Substantia nigra (tissue), 51 donors: ENCODE measurements at places on chromosomes 16 and 17.

GRCh38 chr17:54795046-54795445, 105.6 kb upstream of the TOM1L1 start:
- DNase-seq: no peak

DNA sequence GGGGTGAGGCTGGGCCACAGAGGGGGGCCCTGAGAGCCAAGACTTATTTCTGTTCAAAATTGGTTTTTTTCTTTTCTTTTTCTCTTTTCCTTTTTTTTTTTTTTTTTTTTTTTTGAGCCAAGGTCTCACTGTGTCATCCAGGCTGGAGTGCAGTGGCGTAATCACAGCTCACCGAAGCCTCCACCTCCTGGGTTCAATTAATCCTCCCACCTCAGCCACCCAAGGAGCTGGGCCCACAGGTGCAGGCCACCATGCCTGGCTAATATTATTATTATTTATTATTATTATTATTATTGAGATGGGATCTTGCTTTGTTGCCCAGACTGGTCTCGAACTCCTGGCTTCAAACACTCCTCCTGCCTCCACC, 17.5 kb upstream of the CACNA1H start:
- no peak for DNase-seq

DNA sequence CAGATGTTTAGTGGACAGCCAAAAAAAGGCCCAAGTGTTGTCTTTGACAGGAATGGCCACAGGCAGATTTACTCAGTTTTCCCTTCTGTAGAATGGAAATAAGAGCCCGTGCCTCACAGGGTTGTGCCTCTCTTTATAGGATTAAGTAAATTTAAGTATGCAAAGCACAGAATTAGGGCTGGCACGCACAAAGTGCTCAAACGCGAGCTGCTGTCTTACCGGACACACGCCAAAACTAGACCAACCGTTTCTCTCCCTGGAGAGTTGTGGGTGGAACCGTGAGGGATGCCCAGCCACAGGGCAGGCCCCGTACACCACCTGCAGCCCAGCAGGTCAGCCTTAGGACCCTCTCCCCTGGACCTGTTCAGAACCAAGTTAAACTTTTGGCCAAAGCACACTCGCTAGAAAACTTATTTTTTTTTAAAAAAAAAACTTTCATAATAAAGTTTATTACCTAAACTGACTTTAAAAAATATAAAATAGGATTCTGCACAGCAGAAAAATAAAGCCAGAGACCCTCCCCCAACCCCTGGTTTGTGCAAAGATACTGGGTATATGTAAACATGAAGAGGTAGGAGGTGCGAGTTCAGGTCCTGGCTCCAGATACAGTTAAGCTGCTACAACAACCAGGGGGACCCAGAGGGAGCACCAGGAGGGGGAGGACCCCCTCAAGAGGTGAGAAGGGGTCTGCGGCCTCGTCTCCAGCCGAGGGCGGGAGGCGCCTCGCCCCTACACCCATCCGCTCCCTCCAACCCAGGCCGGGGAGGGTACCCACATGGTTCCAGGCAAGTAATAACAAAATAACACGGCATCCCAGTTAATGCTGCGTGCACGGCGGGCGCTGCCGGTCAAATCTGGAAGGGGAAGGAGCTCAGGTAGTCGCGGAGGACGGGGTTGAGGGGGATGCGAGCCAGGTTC, 1.8 kb downstream of the SOCS1 start:
- no peak for DNase-seq

- DNase-seq: no peak
Measured at GRCh38 chr16:49409121-49409520, 35.5 kb downstream of the C16orf78 start.

DNA sequence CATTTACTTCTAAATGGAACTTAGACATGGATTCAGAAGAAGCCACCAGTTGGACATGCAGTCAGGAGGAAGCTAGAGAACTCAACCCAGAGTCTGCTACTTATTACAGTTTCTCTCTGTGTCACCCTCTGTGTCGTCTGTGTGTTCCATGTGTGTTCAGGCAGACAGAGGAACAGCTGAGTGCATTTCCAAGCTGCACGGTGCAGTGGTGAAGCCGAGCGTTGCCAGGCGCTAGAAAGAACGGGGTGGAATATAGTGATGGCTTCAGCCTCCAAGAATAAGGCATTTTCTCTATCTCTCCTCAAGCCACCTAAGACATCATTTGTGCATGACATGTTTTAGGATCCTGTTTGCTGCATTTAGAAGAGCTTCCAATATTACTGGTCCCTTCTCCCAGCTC, 101.1 kb upstream of the CCL2 start:
- no peak for DNase-seq

- DNase-seq: no peak
Measured at GRCh38 chr17:83127431-83128160, 48.2 kb downstream of the METRNL start.

GRCh38 chr16:52629296-52629695, 82.4 kb upstream of the TOX3 start:
- no peak for DNase-seq

DNA sequence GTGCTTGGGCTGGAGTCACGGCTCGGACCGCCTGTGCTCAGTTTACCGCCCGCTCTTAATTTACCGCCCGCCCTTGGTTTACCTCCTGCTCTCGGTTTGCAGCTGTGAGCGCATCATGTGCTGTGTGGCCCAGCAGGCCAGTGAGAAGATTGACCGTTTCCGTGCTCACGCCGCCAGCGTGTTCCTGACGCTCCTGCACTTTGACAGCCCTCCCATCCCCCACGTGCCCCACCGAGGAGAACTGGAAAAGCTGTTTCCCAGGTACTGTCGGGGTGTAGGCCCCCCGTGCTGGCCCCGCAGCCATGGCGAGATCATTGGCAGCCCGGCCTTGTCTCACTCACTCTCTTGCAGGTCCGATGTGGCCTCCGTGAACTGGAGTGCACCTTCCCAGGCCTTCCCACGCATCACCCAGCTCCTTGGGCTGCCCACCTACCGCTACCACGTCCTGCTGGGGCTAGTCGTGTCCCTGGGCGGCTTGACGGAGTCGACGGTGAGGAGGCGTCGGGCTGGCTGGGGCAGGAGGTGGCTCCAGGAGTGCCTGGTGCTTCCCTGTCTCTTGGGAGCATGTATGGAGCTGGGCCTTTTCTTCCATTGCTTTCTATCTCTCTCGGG, 89.3 kb upstream of the ZNF750 start:
- no peak for DNase-seq
